ENCODE measurements at places on chromosomes 2 and 18.

GRCh38 chr2:158818511-158818910 is 23.4 kb downstream of the DAPL1 start:
- no peak for DNase-seq

GRCh38 chr2:219911541-219911940 is 284.1 kb downstream of the SLC4A3 start:
- no peak for DNase-seq

DNA sequence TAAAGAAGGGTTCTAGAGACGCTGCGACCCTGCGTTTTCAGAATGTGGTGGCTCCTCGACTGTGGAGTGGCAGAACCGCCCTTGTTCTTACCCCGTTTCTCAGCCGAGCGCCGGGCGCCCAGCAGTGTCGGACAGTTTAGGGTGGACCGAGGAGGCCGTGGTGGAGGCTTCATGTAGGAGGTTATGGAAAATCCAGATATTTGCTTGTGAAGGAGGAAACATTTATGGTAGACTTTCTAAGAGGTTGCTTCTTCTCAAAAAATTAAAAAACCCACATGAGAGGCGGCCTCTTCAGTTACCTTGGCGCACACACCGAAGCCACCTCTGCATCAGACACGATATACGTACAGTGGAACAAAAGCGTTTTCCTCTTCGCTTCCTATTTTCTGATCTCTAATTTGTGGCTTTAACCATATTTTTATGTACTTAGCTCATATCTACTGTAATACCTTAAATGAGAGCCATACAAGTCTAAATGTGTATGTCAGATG is 120.8 kb downstream of the NFATC1 start:
- peak; percentile 5 for DNase-seq

GRCh38 chr2:9712263-9712662 is 81.5 kb upstream of the YWHAQ start:
- no peak for DNase-seq

DNA sequence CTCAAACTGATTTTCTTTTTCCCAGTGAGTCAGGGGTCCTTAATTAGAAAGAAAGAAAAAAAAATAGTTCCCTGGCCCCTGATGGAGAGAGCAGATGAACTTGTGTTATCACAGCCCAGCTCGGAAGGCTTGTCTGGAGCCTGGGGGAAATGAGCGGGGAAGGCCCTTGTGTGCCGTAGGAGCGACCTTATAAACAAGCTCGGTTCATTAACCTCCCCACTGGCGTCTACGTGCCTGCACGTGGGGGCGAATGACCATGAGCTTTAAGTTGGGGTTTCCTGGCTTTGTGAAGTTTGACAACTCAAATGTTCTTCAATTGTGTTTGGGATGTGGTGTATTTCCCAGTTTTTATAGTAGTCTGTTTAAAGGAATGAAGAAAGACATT is 69.5 kb downstream of the EPAS1 start:
- no peak for DNase-seq

- DNase-seq = no peak
Measured at GRCh38 chr2:64565949-64566710, 42.0 kb downstream of the AFTPH start.

DNA sequence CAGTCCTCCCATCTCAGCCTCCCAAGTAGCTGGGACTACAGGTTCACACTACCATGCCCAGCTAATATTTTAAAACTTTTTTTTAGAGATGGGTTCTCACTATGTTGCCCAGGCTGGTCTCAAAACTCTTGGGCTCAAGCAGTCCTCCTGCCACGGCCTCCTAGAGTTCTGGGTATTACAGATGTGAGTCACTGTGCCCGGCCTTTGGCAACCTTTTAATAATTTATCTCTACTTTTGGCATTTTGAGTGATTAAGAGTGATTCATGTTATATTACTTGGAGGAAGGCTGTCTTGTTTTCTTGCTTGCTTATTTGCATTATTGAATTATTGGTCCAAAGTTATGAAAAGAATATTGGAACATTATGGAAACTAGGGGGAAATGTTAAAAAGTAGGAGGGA is 24.3 kb downstream of the NCOA1 start:
- no peak for DNase-seq

DNA sequence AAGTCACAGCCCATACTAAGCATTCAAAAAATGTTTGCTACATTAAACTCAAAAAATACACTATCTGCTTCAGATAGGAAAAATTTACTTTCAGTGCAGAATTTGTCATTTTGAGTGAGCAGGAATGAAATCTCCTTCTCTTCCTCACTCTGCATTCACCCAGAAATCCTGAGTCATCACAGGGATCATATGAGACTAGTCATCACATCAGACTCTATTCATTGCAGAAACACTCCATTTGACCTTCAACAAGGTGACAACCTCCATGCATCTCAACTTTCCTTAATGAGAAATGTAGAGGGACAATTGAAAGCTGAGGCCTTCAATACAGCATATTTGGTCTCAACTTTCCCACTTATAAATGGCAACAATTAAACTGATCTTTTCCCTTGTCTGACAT is 130.4 kb upstream of the CYP26B1 start:
- DNase-seq = no peak

DNA sequence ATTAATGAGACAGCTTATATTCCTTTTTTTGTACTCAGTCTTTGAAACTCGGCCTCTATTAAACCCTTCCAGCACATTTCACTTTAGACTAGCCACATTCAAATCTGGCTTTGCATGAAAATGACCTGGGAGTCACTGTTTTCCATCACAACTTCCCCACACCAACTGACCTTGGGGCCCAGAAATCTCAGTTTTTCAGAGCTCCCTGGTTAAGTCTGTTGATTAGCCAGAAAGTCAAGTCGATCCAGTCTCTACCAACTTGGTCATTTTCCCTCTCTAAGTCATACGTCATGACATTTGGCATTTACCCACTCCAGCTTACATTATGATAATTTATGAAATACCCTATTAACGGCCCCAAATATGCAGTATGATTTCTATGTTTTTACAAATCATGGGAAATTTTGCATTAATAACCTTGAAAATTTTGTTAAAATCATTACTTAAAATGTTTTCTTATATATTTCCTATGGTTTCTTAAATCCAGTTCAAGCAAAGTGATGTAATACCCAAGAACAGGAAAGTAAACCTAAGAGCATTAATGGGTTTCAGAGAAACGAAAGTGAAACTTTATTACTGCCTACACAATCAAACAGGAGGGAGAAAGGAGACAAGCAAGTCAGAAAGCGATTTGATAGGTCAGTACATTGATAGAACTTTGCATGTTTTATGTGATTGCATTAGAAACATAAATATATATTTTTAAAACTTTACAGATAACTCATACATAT is 77.1 kb downstream of the SPATS2L start:
- DNase-seq = no peak

DNA sequence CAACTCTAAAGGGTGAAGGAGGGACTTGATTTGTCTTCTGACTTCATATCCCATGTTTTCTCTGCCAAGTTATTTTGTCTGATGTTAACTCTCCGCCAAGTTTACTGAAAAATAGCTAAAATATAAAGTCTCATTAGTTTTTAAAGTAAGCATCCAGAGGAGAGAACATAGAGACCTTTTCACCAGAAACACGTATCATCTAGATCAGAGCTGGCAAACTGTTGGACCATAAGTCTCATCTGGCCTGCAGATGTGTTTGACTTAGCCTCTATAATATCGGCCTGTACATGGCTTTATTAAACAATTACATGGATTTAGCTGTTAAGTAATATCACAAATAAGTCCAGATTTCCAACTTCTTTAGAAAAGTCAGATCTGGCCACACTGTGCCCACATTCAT is 182.6 kb downstream of the PLCL1 start:
- DNase-seq = no peak

GRCh38 chr2:214607051-214607450 is 196.2 kb downstream of the VWC2L start:
- no peak for DNase-seq

DNA sequence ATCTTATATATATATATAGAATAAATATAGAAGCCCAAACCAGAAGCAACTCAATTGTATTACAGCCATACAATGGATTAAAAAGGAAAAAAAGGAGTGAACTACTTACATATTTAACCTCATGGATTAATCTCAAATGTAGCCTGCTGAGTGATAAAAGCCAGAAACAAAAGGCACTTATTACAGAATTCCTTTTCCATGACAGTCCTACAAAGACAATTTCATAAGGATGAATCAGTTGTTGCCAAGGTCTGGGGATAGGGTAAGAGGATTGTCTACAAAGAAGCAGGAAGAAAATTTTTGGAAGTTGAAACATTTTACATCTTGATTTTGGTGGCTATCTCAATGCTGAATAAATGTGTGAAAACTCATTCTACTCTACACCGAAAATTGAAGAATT is 103.9 kb upstream of the DCC start:
- DNase-seq = no peak

DNA sequence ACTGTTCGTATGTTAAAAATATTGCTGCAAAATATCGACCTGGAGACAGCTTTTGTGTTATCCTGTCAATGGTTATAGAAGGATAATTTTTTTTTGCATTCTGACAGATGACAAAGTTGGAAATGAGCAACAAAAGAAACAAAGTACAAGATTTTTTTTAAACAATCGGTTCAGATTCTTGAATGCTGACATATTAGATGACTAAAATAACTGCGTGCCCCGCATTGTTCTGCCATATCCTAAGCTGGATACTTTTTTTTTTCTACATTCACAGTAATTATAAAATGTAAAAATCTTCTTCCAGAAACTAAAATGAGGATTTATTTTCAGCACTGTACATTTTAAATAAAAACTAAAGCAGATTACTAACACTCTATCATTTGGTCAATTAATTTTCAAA is 67.1 kb downstream of the ABCG8 start:
- no peak for DNase-seq

Measured in mucosa of gallbladder (tissue), 1 donor.